ENCODE measurements at places on chromosomes 13 and 19.

- DNase-seq, result no peak
These were observed 665 bp downstream of the ZNF497 start for GRCh38 chr19:58361900-58362271.

GRCh38 chr19:4284176-4284958 is 5.3 kb downstream of the SHD start:
- DNase-seq, result no peak

GRCh38 chr19:41350735-41351338 is 2.9 kb downstream of the TGFB1 start:
- DNase-seq, result no peak

DNA sequence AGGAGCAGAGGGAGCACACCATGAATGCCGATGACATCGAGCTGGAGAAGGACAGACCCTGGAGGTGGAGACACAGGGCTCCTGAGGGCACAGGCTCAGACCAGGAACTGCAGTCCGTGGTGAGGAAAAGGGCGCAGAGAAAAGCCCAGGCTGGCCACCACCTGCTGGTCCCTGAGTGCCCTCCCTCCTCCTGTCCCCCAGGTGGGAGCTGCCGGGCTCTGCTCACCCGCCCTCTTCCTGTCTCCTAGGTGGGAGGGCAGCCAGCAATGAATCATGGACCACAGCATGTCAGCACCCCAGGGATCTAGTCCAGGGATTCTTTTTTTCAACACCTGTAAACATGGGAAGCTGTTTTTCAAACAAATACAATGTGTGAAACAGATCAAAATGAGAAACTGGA is 94.6 kb upstream of the ARHGEF7 start:
- DNase-seq, result no peak

DNA sequence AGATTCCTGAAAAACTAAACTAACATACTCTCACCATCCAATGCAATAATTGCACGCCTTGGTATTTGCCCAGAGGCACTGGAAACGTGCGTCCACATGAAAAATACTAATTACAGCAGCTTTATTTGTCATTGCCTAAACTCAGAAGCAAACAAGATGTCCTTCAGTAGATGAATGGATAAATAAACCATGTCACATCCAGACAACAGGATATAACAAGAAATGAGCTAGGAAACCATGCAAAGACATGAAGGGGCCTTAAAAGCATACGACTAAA is 25.0 kb downstream of the ELL start:
- no peak for DNase-seq

GRCh38 chr19:6667114-6667627 is 2.8 kb downstream of the TNFSF14 start:
- no peak for DNase-seq

DNA sequence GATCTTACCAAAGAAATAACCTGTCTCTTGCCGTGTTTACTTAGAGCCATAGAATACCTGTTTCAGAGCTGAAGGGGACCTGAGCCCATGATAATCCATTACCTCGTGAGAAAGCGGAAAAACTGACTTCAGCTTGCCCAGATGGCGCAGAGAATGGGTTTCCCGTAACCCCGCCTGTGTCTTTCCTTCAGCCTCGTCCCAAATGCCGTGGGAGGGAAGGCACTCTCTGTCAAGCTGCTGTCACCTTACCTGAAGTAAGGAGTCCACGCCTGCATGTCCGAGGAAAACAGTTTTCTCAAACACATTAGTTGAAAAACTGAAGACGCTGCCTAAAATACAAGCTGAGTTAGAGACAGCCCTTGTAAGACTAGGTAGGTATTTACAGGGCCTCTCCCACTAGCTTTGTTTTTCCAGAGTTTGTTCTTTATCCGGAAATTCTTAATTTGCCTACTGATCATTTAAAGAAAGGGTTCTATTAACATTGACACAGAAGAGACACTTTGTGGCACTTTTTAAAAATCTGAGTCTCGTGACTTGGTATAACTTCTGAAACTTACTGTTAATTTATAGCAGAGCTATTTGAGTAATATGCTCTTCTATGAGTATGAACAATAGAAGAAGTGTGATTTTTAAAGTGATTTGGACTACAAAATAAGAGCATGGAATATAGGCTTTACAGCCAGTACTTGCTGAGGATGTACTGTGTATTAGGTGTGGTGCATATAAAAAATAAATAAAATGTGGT is 1.3 kb upstream of the INTS6 start:
- DNase-seq, result peak; percentile 7

GRCh38 chr13:45695198-45695730 is 6.9 kb upstream of the CBY2 start:
- no peak for DNase-seq

DNA sequence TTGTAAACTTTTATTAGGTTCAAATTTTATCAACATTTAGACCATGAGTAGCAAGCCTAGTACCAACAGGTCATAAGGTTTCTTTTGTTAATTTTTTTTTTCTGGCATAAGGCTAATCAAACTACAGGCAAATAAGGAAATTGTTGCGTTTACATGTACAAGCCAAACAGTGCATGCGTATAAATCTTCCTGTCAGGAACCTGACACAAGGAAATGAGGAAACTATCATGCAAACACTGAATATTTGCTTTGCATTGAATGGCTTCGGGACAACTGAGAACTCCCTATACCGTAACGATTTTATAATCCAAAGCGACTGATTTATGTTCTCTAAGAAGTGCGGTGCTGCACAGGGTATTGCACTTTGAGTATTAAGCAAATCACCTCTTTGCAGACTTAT is 133.0 kb upstream of the TRPC4 start:
- no peak for DNase-seq

DNA sequence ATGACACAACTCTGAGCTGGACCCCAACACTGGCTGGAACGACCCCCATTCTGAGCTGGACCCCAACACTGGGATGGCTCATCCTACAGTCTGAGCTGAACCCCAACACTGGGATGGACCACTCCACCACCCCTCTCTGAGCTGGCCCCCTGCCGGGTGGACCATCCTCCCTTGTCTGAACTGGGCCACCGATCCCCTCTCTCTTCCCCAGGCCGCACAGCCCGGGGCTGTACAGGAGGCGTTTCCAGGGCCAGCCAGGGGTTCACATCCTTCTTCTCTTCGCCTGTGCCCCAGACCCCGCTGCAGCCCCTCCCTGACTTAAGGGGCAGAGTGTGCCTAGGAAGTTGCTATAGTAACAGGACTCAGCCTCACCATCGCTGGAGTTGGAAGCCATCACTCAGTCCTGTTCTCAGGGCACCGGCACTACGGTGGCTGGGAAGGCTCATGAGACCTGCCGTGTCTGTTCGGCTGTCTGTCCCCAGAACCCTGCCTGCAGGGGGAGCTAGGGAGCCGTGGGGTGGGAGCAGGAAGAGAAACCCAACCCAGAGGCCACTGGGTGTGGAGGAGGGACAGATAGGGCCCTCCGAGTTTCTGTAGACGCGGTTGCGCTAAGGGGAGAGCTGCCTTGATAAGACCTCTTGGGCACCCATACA is 3.7 kb downstream of the PRKACA start:
- no peak for DNase-seq

DNA sequence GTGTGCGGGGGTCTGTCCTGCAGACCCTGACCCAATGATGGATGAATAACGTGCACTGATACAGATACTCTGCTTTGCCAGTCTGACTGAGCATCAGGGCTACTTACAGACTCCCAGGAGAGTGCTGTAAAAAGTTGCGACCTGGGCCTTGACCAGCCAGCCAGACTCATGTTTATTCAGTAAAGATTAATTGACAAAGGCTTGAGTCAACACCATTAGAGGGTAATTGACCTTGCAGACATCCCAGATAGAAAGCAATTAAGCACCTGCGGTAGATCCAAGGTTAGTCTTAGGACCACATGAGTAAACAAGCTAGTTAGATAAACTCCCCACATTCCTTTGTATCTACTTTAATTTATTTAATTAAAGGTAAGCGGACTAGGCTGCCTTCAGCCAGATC is 10.4 kb downstream of the NUDT19 start:
- peak; percentile 11 for DNase-seq

Data from NCI-H1105 (cell line).